ENCODE measurements at places on chromosomes 2 and 18.

GRCh38 chr2:100909534-100910081, 89.7 kb downstream of the NPAS2 start:
- DNase-seq, result no peak

DNA sequence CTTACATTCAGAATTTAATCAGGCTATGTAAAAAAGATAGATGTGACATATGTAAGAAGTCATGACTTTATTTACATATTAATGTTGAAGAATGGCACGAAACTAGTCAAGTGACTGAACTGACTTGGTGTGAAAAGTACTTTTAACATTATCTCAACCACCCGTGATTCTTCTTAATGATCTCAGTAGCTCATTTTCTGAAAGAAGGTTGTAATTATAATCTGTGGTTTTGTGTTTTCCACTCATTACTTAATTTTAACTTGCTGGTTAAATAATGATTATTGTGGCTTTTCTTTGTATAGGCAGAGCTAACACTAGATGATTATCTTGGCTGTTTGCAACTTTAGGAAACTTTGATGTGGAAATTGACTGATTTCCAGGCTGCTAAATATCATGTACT, 18.5 kb downstream of the KCNJ13 start:
- DNase-seq, result no peak

- DNase-seq, result no peak
Observed at GRCh38 chr2:226690461-226691024, 109.1 kb downstream of the IRS1 start.

- DNase-seq, result no peak
Observed at GRCh38 chr2:241561832-241562231, 3.3 kb downstream of the BOK start.

DNA sequence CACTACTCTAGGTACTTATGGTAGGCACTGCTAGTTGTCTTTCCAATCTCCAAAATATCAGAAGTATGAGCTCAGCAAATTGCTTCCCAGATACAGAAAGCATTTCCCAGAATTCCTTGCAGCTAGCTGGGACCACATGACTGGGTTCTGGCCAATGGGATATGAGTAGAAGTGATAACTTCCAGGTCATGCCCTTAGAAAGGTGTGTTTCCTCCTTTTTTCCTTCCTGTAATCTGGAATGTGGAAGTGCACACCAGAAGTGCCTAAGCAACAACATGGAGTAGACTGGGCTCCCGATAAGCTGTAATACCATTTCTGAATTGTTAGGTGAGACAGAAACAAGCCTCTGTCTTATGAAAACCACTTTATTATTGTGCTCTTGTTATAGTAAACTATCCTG, 279.8 kb downstream of the ZNF385B start:
- no peak for DNase-seq

DNA sequence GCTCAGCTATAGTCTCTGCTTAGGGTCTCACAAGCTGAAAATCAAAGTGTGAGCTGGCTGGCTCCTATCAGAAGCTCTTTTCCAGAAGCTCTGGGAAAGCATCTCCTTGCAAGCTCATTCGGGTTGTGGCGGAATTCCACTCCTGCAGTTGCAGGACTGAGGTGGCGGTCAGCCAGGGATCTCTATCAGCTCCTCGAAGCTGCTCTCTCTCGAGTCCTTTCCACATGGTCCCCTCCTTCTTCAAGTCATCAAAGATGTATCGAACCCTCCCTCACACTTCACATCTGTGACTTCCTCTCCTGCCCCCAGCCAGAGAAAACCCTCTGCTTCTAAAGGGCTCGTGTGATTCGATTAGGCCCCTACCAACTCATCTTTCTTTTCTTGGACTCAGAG, 141.7 kb downstream of the ZFP36L2 start:
- no peak for DNase-seq

GRCh38 chr2:235328991-235329390, 164.9 kb upstream of the AGAP1 start:
- DNase-seq, result no peak

GRCh38 chr2:234643407-234643806, 146.5 kb upstream of the ARL4C start:
- no peak for DNase-seq

DNA sequence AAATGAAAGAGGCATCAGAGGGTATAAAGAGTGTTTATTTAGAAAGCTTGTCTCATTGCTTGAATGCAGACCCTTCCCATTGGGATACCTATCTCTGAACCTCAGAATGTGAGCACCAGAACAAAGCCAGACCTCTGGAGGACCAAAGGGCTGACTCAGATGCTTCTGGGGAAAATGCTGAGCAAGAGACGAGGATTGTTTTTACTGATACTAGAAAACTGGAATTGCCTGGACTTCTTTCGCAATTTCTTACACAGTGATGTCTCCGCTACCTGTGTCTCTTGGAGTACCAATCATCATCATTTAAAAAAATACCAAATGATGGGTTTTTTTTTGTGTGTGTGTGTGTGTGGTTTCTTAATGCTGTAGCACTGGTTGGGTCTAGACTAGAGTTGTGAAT, 55.6 kb upstream of the CCDC85A start:
- DNase-seq, result no peak

- no peak for DNase-seq
Observed at GRCh38 chr18:57190026-57190425, 43.1 kb downstream of the BOD1L2 start.

DNA sequence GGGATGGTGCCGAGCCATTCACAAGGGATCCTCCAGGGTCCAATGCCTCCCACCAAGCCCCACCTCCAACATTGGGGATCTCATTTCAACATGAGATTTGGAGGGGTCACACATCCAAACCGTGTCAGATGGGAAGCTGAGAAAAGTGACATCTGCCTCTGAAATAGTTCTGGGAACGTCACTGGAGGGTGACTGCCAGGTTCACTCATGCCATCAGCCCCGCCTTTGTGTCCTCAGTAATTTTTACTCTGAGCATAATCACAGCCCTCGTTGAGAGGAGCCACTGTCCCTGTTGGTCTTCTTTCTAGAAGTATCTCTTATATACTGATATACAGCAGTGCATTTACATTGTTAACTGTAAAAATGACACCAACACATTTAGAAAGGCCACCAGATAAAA, 67.4 kb downstream of the KLHL29 start:
- no peak for DNase-seq

- DNase-seq, result no peak
Observed at GRCh38 chr18:68665628-68666027, 49.3 kb downstream of the TMX3 start.

- no peak for DNase-seq
Observed at GRCh38 chr2:184528119-184528518, 70.2 kb upstream of the ZNF804A start.

DNA sequence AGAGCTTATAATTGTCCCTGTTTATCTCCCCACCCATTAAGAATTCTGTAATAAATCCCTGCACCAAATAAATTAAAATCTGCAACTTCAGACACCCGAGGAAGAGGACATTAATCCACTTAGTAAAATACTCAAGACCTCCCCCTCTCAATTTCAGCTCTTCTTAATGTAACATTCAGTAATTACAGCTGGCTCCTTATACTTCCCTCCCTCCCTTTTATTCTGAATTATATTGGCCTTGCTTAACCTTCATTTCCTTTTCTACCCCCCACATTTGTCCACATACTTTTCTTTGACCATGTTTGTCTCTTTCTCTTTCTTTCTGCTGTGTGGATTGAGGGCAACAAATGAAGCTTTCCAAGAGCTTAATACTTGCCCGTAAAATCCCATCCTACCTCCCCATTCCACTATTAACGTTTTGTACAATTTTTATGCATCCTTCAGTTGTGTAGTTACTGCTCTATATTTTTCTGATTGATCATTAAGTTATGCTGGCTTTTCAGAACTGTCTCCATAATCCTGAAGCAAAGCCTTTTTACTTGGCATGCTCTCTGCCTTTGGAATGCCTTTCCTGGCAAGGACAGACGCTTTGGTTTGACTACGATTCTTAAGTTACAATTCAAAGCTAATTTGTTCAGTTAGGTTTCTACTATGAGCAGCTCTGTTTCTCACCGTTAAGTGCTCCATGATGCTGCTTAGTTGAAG, 580.1 kb downstream of the ZEB2 start:
- no peak for DNase-seq

- no peak for DNase-seq
Observed at GRCh38 chr2:210798180-210798579, 241.8 kb downstream of the CPS1 start.

DNA sequence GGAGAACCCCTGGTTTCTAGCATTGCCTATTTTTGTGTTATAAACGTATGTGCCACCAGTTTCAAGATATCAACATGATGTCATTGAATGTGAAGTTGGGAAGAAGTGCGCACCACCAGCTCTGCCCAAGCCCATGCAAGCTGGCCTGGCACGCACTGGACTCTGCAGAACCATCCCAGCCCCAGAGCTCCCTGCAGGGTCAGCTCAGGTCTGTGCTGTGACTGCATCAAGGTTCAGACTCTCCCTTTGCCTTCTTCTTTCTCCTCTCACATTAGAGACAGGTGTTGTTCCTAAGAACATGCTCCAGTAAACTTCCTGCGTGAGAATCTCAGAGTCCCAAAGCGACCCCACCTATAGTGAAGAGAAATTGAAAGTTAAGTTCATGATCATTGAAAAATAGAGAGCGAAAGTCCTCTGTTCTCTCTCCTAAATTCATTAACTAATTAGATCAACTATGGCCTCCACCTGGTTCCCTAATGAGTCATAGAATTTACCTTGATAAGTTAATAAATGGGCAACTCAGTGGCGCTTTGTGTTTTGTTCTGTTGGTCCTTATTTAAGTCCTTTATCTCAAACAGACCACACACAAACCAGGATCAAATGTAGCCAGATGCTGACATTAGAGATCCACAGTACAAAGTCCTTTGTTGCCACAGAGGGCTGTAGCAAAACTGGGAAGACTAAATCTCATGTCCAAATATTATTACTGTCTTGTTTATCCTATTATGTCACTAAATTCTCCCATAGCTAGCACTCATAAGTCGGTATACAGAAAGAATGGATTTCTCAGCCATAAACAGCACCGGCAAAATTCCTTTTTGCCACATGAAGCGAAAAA, 432.3 kb downstream of the STK39 start:
- no peak for DNase-seq

DNA sequence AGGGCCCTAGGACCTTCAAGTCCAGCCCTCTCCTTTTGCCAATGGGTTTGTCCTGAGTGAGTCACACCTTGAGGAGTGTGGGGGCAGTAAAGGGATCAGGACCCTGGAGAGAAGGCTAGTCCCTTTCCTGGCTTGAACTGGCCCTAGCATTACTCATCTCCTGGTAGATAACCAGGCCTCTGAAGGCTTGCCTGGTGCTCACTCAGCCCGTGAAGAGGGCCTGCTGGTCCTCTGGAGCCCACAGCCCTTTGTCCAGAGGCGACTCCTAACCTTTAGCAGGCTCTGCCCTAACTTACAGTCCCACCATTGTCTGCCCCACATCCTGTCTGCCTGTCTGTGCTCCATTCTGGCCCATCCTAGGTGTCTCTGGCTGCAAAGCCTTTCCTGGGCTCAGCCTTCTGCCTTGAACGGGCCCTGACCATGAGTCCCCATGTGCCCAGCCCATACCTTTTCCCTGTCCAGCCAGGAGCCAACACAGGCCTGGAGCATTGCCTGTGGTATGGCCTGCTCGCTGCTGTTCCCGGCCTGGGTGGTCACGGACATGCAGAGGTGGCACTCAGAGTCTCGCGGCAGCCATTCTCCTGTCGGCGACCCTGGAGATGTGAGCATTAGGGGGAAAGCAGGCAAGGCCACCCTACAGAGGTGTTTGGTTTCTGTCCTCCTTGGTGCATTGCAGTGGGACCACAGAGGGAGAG, 5.0 kb downstream of the SFTPB start:
- no peak for DNase-seq

DNA sequence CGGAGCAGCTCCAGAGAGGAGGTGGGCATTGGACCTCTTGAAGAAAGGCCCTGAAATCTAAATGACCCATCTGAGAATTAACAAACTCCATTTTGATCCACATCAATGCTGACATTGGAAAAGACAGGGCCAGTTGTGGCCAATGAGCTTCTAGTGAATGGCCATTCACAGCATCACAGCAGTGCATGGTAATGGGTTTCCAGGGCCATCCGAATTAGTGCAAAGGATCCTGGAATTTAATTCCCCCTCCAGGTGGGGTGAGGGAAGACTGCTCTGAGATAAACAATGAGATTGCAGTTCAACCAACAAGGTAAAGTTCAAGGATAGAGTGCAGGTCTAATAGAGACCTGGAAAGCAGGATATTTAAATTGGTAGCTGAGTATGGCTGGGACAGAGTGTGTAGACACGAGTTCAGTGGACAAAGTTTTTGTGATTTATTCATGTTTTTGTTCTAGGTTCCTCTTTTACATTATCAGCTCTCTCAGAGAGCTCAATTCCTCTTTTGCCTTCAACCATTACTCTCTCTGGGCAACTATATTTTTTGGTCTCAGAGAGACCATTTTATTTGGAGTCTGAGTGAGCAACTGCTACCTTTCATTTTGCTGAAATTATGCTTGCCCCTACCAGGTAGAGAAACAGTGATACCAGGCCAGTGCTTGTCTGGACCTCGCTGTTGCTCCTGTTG, 5.0 kb downstream of the TACR1 start:
- no peak for DNase-seq

DNA sequence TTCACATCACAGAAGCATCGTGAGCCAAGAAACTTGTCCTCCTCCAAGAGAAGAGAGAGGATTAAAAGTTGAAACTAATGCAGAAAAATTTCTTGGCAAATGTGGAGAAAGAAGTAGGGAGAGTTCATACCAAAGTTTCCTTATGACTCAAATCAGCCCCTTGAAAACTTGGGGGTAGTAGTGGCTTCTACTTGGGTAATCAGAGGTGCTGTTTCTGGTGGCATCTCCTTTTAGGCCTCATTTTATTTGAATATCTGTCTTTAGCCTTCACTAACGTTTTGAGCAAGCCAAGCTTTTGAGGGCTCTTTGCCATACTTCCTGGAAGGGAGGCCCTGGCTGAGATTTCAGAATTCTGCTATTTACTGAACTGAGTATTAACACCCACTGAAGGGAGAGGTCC, 515.3 kb upstream of the MEX3C start:
- DNase-seq, result no peak

DNA sequence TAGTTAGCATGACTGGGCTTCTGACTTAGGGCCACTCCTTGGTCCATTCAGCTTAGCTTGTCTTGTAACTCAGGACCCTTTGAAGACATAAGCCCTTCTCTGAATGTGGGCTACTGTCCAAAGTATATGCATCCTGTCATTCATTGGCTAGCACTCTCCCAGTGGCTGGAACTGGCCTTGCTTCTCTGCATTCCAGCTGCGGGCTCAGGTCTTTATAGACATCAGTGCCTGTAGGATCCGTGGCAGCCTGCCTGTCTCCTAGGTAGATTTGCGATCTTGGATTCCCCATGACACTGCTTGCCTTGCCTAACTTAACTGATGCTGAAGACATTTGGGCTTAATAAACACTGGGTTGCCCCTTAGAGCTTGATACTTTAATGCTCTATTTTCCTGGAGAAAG, 170.1 kb downstream of the DCC start:
- no peak for DNase-seq

DNA sequence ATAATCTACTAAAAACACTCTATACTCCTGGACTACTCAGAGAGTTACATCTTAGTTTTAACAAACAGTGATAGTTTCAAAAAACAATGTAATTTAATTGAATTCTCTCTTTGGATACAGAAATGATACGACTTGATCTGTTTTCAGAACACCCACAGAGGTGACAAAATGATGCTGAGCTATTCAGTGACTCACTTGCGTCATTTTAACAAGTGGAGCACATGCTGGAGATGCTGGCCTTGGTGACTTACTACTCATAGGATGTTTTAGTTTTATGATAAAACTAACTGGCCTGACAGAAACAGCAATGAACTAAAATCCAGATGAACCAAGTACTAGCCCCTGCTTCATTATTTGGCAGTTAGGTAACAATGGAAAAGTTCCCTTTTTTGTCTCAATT, 101.3 kb upstream of the ITGB6 start:
- DNase-seq, result no peak

GRCh38 chr18:25827961-25828561, 262.4 kb downstream of the SS18 start:
- no peak for DNase-seq

Measured in T-helper 9 cell (primary cell).